Naive thymus-derived CD8-positive, alpha-beta T cell (primary cell): ENCODE measurements at places on chromosomes 12 and 14. TPM values are rescaled to one million over a fixed set of nuclear protein-coding genes. Genes with fewer than 3 reads are reported as not detected.

TAS2R13 gene
- 1.2 TPM for total RNA-seq

STAB2 gene
- total RNA-seq = not detected

DNA sequence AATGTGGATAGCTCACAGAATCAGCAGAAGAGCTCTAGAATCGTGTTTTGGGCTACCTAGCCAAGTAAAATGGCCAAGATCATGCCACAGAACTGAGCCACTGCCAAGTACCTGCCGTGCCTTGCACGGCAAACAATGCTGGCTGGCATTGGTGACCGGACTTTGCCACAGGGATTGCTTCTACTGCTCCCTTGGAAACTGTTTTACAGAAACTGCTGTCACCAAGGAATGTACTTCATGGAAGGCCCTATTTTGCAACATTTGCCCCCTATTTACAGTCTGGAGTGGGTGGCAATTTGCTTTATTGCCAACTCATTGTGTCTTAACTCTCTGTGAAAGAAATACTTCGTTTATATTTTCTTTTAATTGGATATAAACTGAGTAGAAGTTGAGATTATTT lies 49.0 kb downstream of the BORCS5 start:
- peak overlapping the region; percentile 61 for H3K27ac ChIP-seq
- H3K27me3 ChIP-seq = no peaks in the 10 kb centered on the region
- DNase-seq = no peak
- H3K4me1 ChIP-seq = peaks cover 27% of the 10 kb centered on the region
- no peak overlapping the region for H3K4me3 ChIP-seq

GRCh38 chr12:96907671-96908422 lies 790 bp downstream of the NEDD1 start:
- H3K4me3 ChIP-seq = peak overlapping the region; percentile 93
- H3K36me3 ChIP-seq = no peaks in the 10 kb centered on the region
- H3K27ac ChIP-seq = peak overlapping the region; percentile 97
- H3K27me3 ChIP-seq = peaks cover 2% of the 10 kb centered on the region
- peaks cover 51% of the 10 kb centered on the region for H3K4me1 ChIP-seq

DNA sequence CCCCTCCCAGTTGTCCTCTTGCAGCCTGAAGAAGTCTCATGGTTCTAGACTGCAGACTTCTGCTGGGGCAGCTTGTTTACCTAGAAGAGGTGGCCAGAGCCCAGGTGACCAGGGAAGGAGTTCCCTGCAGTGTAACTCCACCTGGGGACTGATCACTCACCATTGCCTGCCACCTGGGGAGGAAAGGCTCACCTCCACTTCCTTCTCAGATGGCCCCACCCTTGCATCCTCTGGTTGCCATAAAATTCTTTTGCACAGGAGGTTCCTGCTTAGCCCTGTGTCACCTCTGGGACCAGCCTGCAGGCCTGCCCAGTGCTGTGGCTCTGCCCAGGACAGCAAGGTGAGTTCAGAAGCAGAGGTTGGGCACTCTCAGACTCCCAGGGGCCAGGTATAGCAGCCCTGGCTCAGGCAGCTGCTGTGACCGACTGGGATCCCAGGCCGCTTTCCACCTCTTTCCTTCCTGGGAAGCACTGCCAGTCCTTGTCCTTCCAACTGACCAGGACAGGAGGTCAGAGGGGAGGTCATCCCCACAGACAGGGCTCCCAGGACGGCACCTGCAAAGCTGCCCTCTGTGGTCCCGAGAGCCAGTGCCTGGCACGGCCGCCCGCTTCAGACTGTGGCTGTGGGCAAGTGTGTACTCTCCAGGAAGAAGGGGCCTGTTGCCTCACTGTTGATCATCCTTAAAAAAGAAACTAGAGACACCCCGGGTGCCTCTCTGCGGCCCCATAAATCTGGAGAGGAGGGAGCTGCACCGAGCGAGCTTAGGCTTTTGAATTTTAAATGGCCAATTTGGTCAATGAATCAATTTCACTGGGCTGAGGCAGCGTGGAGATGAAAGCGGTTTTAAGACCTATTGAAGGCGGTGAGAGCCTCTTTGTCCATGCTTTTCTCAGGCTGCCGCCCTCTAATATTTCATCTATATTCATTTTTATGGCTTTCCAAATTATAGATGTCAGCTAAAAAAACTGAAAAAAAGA lies 79.5 kb upstream of the C14orf180 start:
- no peak for DNase-seq
- H3K27me3 ChIP-seq = peaks cover 10% of the 10 kb centered on the region
- H3K4me3 ChIP-seq = no peak overlapping the region
- H3K27ac ChIP-seq = no peak overlapping the region
- peaks cover 2% of the 10 kb centered on the region for H3K36me3 ChIP-seq

OTX2 gene
- not detected for total RNA-seq

DNA sequence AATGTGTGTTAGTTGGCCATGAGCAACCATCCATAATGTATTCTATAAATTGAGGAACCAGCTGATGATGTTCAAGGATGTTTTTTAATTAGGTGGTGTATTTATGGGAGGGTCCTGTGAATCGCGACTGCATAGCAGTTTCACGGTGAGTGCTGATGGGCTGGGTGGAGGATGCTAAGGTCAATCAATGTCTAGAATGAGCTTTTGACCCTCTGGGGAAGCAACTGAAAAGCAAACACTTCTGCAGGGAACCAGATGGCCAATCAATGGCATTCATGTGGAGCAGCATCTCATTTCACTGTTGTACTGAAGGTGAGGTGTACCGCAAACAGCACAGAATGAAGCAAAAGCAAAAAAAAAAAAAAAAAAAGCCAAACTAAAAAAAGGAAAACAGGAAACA lies 676.1 kb upstream of the TMEM132C start:
- H3K4me3 ChIP-seq = no peak overlapping the region
- no peaks in the 10 kb centered on the region for H3K4me1 ChIP-seq
- peaks cover 2% of the 10 kb centered on the region for H3K27me3 ChIP-seq
- H3K36me3 ChIP-seq = no peaks in the 10 kb centered on the region

DNA sequence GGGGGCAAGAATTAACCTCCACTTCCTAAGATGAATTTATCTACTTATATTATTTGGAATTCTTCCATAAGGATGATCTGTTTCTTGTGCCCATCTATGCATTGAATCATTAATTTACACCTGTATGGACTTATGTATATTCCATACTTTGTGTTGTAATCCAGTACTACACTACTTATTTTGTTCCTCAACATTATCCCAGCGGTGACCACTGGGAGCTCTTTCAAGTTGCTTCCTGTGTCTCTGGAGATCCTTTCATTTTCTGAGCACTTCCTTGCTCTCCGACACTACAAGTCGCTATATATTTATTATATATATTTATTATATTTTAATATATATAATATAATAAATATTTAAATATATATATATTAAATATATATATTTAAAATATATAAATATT lies 54.9 kb upstream of the SCN8A start:
- no peak overlapping the region for H3K27ac ChIP-seq
- H3K27me3 ChIP-seq = peaks cover 8% of the 10 kb centered on the region
- H3K4me1 ChIP-seq = peaks cover 9% of the 10 kb centered on the region
- DNase-seq = no peak
- H3K4me3 ChIP-seq = no peak overlapping the region

DNA sequence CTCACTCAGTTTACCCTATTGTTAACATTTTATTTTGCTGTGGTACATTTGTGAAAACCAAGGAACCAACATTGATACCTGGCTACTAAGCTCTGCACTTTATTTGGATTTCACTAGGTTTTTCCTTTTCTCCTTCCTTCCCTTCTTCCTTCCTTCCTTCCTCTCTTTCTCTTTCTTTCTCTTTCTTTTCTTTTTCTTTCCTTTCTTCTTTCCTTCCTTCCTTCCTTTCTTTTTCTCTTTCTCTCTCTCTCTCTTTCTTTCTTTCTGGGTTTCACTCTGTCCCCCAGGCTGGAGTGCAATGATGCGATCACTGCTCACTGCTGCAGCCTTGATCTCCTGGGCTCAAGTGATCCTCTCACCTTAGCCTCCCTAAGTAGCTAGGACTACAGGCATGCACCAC lies 29.1 kb upstream of the TMEM263 start:
- peaks cover 62% of the 10 kb centered on the region for H3K27me3 ChIP-seq
- peaks cover 6% of the 10 kb centered on the region for H3K36me3 ChIP-seq
- DNase-seq = no peak
- H3K27ac ChIP-seq = no peak overlapping the region
- H3K4me3 ChIP-seq = no peak overlapping the region
